MM.1S (cell line): ENCODE measurements at places on chromosomes 4 and X.

DNA sequence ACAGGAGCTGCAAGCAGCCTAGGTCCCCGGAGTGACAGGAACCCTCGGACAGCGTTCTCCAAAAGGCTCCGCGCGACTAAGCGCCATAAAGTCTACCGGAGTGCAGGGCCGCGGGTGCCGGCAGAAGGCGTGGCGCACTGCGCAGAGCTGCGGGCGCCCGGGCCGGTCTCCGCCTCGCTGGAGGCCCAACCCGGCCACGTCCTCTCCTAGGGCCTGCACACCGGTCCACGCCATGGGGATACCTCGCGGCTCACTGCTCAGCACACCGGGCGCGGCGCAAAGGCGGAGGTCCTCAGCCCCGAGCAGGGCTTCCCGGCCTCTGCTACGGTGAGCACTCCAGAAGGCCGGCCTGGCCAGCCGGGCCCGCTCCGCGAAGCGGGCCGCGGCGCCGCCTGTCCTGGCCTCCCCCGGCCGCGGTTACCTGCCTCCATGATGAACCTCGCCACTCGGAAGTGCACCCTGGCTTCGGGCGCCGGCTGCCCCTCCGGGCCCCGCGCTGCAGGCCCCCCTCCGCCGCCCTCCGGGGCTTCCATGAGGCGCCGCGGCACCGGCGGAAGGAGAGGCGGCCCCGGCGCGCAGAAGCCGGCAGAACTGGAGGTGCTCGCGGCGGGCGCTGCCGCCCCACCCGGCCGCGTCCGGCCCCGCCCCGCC lies at the start of gene CCNQ:
Gene CCNQ (minus strand): TSS at position 599 of the 651 bp plus-strand sequence. CDS start 66 bp downstream, at position 533.
- no peaks in the 10 kb centered on the region for H3K4me1 ChIP-seq
- H3K27ac ChIP-seq = peak within 1 kb of the TSS; percentile 18; the same call in 1 of the 2 replicates
- H3K36me3 ChIP-seq = no peaks in the 10 kb centered on the region
- DNase-seq = peak; percentile 10
- no peaks in the 10 kb centered on the region for H3K27me3 ChIP-seq

- no peak overlapping the region for H3K27ac ChIP-seq
- no peaks in the 10 kb centered on the region for H3K27me3 ChIP-seq
- H3K4me3 ChIP-seq = no peak overlapping the region
- no peak for DNase-seq
- no peaks in the 10 kb centered on the region for H3K4me1 ChIP-seq
Observed at GRCh38 chrX:40617566-40617965, 5.7 kb upstream of the MPC1L start.

DNA sequence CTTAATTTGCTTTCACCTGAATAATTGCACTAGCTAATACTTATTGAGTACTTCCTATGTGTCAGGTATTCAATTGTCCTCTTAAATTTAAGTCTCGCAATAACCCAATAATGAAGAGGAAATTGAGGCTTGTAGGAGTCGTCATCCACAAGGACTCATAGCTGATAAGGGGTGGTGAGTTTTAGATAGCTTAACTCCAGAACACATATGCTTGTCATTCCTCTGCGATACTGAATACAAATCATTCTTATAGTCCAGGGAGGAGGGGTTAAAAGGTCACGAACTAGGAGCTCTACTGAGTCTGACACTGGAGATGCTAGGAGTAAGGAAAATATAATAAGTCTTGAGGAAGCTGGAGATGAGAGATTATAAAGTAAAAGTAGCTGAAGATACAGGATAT lies 1.4 kb upstream of the PACRGL start:
- no peaks in the 10 kb centered on the region for H3K27me3 ChIP-seq
- no peaks in the 10 kb centered on the region for H3K36me3 ChIP-seq
- no peak overlapping the region for H3K27ac ChIP-seq
- H3K4me1 ChIP-seq = no peaks in the 10 kb centered on the region
- no peak for DNase-seq
- no peak overlapping the region for H3K4me3 ChIP-seq

- H3K27ac ChIP-seq = no peak overlapping the region
- no peaks in the 10 kb centered on the region for H3K36me3 ChIP-seq
- H3K4me3 ChIP-seq = no peak overlapping the region
Observed at GRCh38 chr4:8188085-8188484, 11.0 kb upstream of the SH3TC1 start.

- H3K27ac ChIP-seq = no peak overlapping the region
- no peaks in the 10 kb centered on the region for H3K4me1 ChIP-seq
- no peaks in the 10 kb centered on the region for H3K36me3 ChIP-seq
Observed at GRCh38 chrX:103101299-103102042, 8.5 kb upstream of the NXF3 start.

DNA sequence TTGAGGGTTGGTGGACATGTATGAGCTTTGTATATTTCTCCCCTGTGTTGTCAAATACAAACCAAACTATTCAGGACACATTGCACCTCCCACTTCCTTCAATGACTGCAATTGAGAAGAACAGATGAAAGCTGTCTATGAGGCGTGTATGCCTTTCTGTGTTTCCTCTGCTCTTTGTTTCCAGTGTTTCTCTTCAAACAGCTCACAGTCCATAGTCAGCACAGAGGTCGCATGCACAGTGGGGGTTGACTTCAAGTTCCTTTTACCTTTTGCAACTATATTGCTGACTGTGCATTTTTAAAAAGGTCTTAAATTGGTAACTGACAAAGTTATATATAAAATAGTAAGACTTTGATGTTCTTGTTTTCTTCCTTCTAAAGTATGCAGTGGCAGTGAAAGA lies 957.8 kb downstream of the C4orf33 start:
- DNase-seq = no peak
- H3K27ac ChIP-seq = no peak overlapping the region
- H3K4me1 ChIP-seq = no peaks in the 10 kb centered on the region
- no peaks in the 10 kb centered on the region for H3K36me3 ChIP-seq

- no peaks in the 10 kb centered on the region for H3K4me1 ChIP-seq
- no peak overlapping the region for H3K4me3 ChIP-seq
- no peak for DNase-seq
- H3K27ac ChIP-seq = no peak overlapping the region
- no peaks in the 10 kb centered on the region for H3K27me3 ChIP-seq
Observed at GRCh38 chr4:108426493-108426892, 193.9 kb upstream of the RPL34 start.

DNA sequence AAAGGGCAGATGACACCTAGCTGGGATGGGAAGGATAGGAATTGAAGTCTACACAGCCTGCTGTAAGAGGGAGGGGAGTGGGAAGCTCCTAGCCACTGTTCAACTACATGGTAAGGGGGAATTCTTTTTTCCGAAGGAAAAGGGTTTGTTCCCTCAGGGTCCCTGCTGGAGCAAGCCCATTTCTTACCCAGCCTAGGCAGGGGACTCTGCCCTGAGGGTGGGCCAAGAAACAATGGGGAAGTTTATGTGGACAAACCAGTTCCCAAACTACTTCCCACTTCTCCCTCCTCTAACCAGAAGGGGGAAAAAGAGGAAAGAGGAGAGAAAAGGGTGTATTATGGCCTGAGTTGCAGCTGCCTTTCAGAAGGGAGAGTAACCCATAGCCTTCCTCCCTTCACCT lies 13.5 kb upstream of the VSIG4 start:
- no peaks in the 10 kb centered on the region for H3K36me3 ChIP-seq
- no peak overlapping the region for H3K4me3 ChIP-seq
- H3K27me3 ChIP-seq = no peaks in the 10 kb centered on the region
- DNase-seq = no peak

- no peaks in the 10 kb centered on the region for H3K36me3 ChIP-seq
- no peaks in the 10 kb centered on the region for H3K4me1 ChIP-seq
- no peak overlapping the region for H3K27ac ChIP-seq
Observed at GRCh38 chr4:15891312-15891711, 47.2 kb downstream of the FGFBP1 start.

GRCh38 chrX:82677286-82677685 lies 830.8 kb upstream of the POU3F4 start:
- no peaks in the 10 kb centered on the region for H3K4me1 ChIP-seq
- no peak overlapping the region for H3K4me3 ChIP-seq
- H3K27ac ChIP-seq = no peak overlapping the region
- DNase-seq = no peak
- H3K27me3 ChIP-seq = no peaks in the 10 kb centered on the region

- H3K27me3 ChIP-seq = no peaks in the 10 kb centered on the region
- H3K4me1 ChIP-seq = peaks cover 17% of the 10 kb centered on the region
- no peak overlapping the region for H3K27ac ChIP-seq
- H3K36me3 ChIP-seq = peaks cover 3% of the 10 kb centered on the region; the same call in 1 of the 2 replicates
Observed at GRCh38 chr4:40453912-40454311, 118.8 kb downstream of the CHRNA9 start.

DNA sequence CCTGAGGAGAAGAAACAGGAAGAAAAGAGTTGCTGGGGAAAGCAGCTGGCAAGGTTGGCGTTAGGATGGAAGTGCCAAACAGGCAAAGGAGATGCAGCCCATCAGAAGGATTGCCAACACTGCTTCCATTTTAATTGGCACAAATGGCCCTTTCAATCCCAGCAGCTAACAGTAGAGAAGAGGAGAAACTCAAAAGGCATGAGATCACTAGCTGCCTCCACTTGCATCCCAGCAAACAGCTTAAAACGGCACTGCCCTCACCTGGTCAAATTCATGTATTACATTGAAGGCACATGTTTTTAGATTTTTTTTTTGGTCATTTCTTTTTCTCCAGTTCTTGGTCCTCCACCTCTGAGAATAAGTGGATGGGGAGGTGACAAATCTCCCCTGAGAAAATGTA lies 14.9 kb upstream of the LOC101059915 start:
- peaks cover 4% of the 10 kb centered on the region for H3K4me1 ChIP-seq
- peak; percentile 71 for DNase-seq
- no peaks in the 10 kb centered on the region for H3K27me3 ChIP-seq
- H3K36me3 ChIP-seq = no peaks in the 10 kb centered on the region
- no peak overlapping the region for H3K4me3 ChIP-seq

GRCh38 chr4:113534711-113535110 lies 226.8 kb downstream of the CAMK2D start:
- no peaks in the 10 kb centered on the region for H3K36me3 ChIP-seq
- no peak for DNase-seq

- H3K4me3 ChIP-seq = no peak overlapping the region
- no peaks in the 10 kb centered on the region for H3K36me3 ChIP-seq
- DNase-seq = no peak
- no peak overlapping the region for H3K27ac ChIP-seq
Observed at GRCh38 chrX:49237060-49237459, 1.8 kb downstream of the CCDC22 start.

- no peak overlapping the region for H3K4me3 ChIP-seq
- H3K27me3 ChIP-seq = peaks cover 9% of the 10 kb centered on the region; the same call in 1 of the 2 replicates
- H3K27ac ChIP-seq = no peak overlapping the region
- no peak for DNase-seq
- peaks cover 20% of the 10 kb centered on the region for H3K4me1 ChIP-seq
Observed at GRCh38 chrX:13080128-13080795, 35.8 kb upstream of the FAM9C start.

GRCh38 chr4:100823066-100823992 lies 305.5 kb upstream of the EMCN start:
- H3K27ac ChIP-seq = no peak overlapping the region
- H3K27me3 ChIP-seq = no peaks in the 10 kb centered on the region
- no peak for DNase-seq
- no peak overlapping the region for H3K4me3 ChIP-seq

DNA sequence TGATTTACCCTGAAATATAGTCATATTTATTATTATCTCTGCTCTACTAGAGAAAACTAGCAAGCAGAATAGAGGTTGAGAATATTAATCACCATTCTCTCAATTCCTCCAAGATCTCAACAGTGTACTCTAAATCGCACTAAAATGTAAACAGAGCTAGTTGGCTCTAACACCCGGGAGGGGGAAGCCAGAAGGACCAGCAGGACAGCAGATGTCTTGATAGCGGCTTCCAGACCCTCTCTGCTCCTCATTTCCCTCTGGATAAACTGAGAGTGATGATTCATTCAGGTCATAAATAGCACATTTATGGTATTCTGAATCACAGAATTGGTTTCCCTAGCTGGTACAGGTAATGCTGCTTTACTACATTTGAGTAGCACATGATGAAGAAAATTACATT lies 82.5 kb downstream of the TBC1D9 start:
- no peaks in the 10 kb centered on the region for H3K27me3 ChIP-seq
- DNase-seq = no peak

DNA sequence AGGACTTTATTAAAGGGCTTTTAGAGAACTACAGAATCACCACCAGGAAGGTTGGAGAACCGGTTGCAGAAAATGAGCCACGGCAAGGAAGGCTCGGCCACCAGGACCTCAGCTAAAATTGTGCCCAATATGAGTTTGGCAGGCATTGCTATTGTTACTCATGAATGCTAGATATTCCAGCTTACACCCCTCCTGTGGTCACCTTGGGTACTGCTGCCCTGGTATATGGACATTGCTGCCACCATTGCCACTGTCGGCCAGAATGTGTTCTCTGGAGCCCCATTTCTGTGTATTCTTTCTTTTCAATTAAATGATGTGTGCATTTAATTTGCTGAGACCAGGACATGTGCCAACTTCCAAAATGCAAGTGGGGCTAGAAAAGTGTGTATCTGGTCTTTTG lies 626.7 kb upstream of the BOD1L1 start:
- no peaks in the 10 kb centered on the region for H3K4me1 ChIP-seq
- H3K27ac ChIP-seq = no peak overlapping the region
- H3K4me3 ChIP-seq = no peak overlapping the region

GRCh38 chr4:53101191-53101581 lies 239.1 kb downstream of the RASL11B start:
- H3K27me3 ChIP-seq = no peaks in the 10 kb centered on the region
- no peak for DNase-seq
- H3K4me1 ChIP-seq = no peaks in the 10 kb centered on the region
- no peak overlapping the region for H3K4me3 ChIP-seq
- H3K36me3 ChIP-seq = no peaks in the 10 kb centered on the region

GRCh38 chrX:21382715-21383114 lies 8.5 kb downstream of the CNKSR2 start:
- H3K4me3 ChIP-seq = no peak overlapping the region
- no peaks in the 10 kb centered on the region for H3K4me1 ChIP-seq
- no peaks in the 10 kb centered on the region for H3K27me3 ChIP-seq
- H3K36me3 ChIP-seq = no peaks in the 10 kb centered on the region
- no peak overlapping the region for H3K27ac ChIP-seq
- DNase-seq = no peak

DNA sequence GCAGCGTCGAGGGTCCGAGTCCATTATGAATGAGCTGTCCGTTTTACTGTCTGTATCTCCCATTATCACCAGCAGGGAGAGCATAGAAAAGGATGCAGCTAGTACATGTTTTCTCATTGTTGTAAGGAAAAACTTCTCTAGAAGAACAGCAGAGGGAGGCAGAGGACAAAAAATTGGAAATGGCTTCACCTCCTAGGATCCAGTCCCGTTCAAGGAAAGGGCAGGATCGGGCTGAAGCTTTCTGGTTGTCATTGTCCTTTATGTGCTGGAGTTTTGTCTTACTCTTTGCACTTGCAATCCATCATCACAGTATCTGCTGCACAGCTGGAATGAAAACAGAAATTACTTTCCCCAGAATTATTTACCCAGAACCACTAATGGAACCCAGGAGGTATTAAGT lies 14.7 kb downstream of the NDP start:
- H3K4me1 ChIP-seq = no peaks in the 10 kb centered on the region
- no peak overlapping the region for H3K4me3 ChIP-seq
- peak; percentile 63 for DNase-seq
- H3K27me3 ChIP-seq = no peaks in the 10 kb centered on the region
- H3K36me3 ChIP-seq = no peaks in the 10 kb centered on the region

- H3K4me1 ChIP-seq = no peaks in the 10 kb centered on the region
- no peak within 1 kb of the TSS for H3K27ac ChIP-seq
- H3K36me3 ChIP-seq = no peaks in the 10 kb centered on the region
- H3K27me3 ChIP-seq = no peaks in the 10 kb centered on the region
- no peak within 1 kb of the TSS for H3K4me3 ChIP-seq
- no peak for DNase-seq
Observed at GRCh38 chr4:140497747-140498636, at the start of gene MGAT4D. Gene MGAT4D, minus strand, starts transcription at chr4:140498293. Its CDS starts 71 bp downstream, at chr4:140498222.

GRCh38 chr4:109990261-109991257 lies 77.9 kb downstream of the EGF start:
- no peaks in the 10 kb centered on the region for H3K36me3 ChIP-seq
- peak overlapping the region; percentile 30; the same call in 1 of the 2 replicates for H3K4me3 ChIP-seq
- peak; percentile 78 for DNase-seq
- peak overlapping the region; percentile 43; the same call in 1 of the 2 replicates for H3K27ac ChIP-seq
- peaks cover 56% of the 10 kb centered on the region for H3K27me3 ChIP-seq
